ENCODE measurements at places on chromosomes 5 and 9. TPM values are rescaled to one million over a fixed set of nuclear protein-coding genes. Genes with fewer than 3 reads are reported as not detected.

The PCA3 gene
- total RNA-seq = not detected

The NUTM2G gene
- not detected for total RNA-seq

The SPATA31A3 gene
- total RNA-seq = not detected

The DPYSL3 gene
- total RNA-seq = 18.0 TPM

The TRIP13 gene
- total RNA-seq = 2.8 TPM

The KIAA0825 gene
- total RNA-seq = 2.9 TPM

The OR13C5 gene
- not detected for total RNA-seq

The KIF4B gene
- 0.11 TPM for total RNA-seq

The FAXDC2 gene
- total RNA-seq = 20.6 TPM

The OGN gene
- 17.3 TPM for total RNA-seq

The SEMA6A gene
- total RNA-seq = 6.2 TPM

The ARPC5L gene
- 40.0 TPM for total RNA-seq

The CBY3 gene
- not detected for total RNA-seq

The SV2C gene
- total RNA-seq = 0.36 TPM

The SAXO1 gene
- not detected for total RNA-seq

The LURAP1L gene
- 4.6 TPM for total RNA-seq

The PCSK1 gene
- total RNA-seq = 0.58 TPM

The SNX24 gene
- total RNA-seq = 11.8 TPM

The GPRIN1 gene
- total RNA-seq = 0.40 TPM

The C9orf72 gene
- 12.4 TPM for total RNA-seq

The UBE2D2 gene
- total RNA-seq = 121 TPM

The C5orf22 gene
- 24.4 TPM for total RNA-seq

The PFN3 gene
- not detected for total RNA-seq

The FOXD4L3 gene
- total RNA-seq = not detected

The CDH9 gene
- not detected for total RNA-seq

The LRRTM2 gene
- not detected for total RNA-seq

The CER1 gene
- total RNA-seq = not detected

The FOXD4 gene
- total RNA-seq = 0.13 TPM

Measured in heart right ventricle (tissue), 16 donors.